ENCODE measurements at places on chromosomes 1 and 21.

DNA sequence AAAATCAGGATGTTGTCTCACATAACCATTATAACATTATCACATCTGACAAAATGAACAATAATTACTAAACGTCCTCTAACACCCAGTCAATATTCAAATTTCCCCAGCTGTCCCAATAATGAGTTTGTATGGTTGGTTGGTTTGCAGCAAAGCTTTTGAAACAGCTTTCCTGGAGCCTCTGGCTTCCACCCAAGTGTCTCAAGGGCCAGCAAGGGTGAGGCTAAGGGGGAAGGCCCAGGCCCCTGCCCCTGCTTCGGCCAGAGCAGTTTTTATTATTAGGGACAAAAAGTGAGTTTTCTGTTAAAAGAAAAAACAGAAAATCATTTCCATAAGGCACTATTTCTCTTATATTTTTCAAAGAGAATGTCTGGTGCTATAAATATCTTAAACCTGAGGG lies 19.1 kb upstream of the AVPR1B start:
- DNase-seq, result no peak

DNA sequence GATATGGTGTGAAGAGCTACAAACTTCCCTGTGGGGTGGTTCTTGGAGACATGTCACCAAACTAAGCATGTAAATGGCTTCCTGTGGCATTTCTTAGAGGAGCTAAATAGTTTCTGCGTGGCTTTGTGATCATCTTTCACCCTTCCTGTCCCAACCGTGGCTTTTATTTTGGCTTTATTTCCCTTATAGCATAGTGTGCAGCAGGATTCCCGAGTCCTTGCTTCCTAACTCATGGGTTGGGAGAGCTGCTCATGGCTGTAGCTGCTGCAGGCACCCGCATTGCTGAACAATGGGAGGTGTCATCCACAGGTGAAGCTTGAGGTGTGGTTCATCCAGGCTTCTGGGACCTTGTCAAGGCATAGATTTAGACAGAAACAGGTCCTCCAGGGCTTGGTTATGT lies 192.0 kb downstream of the SDCCAG8 start:
- no peak for DNase-seq

DNA sequence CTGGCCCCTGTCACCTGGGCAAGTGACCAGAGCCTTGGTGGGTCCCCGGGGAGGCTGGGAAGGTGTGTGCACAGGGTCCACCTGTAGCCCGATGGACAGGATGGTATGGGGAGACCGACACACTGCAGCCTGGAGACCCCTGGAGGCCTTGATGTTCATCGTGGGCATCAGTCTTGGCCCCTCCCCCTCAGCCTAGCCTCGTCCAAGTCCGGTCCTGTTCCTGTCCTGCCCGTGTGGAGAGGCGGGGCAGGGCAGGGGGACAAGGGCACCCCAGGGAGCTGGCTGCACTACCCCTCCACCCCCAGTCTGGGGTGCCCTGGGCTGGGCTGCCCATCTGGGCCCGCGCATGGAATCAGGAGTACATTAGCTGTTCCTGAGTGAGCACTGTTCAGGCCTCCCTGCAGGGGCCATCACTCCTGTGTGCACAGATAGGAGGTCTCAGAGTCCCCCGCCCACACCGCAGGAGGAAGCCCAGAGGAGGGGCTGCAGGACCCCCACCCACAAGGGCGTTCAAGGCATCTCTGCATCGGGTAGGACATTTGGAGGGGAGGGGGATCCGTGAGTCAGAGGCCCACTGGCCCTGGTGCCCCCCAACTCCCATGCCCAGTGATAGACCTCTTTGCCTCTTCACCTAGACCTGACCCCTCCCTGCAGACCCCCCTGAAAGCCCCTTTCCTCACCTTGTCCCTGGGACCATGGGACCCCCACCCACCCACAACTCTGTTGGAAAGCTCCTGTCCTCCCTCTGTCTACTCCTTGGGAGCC lies 63.2 kb downstream of the WNT9A start:
- DNase-seq, result no peak

DNA sequence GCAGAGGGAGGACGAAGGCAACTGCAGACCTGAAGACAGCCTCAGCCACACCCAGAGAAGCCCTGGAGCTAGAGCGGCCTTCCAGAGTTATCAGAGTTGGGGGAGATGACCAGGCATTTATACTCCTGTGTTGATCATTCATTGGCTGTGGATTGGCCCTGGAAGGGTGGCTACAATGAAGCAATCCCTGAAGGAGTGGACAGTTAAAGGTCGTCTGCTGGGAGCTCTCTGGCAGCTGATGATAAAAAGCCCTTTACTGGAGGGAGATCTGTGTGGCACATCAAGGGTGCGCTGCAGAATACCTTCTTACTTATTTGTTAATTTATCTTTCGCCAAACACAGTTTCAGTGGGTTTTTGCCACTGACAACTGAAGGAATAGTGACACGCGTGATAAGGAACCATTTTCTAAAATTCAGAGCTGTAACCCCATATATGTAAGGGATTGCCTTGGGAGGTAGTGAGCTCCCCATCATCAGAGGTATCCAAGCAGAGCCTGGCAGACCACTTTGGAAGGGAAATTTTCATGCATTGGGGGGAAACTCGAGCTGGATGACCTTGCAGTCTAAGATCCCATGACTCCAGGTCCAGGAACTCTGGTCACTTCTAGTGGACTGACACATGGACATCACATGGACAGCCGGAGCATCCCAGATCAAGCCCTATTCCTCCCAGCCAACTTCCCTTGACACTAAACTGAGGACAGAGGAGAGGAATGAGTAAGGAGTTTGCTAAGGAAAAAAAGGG lies 126.4 kb upstream of the GADD45A start:
- no peak for DNase-seq

GRCh38 chr1:33257207-33257771 lies 997 bp downstream of the ZNF362 start:
- DNase-seq, result no peak

DNA sequence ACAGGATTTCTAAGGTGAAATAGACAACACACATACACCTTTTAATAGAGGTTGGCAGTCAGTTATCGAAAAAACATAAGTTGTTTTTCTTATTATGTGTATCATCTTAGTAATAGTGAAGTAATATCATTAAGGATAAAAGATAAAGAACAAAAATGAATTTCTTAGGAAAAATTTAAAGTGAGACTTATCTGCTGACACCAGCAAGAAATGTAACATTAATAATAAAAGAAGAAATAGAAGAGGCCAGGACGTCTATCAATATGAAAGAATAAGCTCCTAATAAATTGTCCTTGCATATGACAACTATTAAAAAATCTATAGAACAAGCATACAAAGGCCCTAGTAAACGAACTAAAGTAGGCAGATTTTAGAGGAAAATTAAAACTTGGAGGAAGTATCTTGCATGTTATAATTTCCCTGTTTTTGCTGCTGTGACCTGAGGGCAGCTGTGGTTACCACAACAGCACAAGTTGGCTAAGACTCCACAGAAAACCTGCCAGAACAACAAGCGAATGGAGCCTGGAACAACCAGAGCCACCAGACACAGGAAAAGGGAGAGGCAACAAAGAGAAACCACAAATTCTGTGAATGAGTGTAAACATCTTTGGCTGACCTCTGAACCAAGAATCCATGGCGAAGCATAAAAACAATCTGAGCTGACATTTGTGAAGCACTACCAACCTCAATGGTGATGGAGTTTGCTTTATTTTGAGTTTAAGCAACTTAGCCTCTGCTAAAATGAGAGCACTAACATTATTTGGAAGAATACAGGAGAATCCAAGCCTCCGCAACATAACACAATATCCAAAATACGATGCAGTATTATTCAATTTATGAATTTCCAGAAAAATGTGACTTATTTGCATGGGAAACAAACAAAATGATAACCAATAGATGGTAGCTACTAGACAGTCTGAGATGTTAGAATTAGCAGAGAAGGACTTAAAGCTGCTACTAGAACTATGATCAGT lies 207.5 kb downstream of the KCNT2 start:
- no peak for DNase-seq

DNA sequence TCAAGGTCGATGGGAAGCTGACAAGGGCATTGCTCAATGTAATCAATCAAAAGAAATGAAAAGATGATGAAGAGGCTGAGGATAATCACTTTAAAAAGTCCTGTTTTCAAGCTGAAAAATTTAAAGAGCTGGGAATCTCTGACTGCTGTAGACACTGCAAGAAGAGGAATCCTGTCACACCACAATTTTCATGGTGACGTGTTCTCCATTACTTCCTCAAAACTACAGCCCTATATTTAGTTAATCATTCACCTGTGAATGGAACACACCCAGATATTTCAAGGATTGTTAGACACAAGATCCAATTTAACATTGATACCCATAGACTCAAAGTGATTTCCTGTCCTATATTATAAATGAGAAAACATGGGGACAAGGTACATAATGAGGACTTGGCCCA lies 1048.3 kb downstream of the AMY1C start:
- DNase-seq, result no peak

DNA sequence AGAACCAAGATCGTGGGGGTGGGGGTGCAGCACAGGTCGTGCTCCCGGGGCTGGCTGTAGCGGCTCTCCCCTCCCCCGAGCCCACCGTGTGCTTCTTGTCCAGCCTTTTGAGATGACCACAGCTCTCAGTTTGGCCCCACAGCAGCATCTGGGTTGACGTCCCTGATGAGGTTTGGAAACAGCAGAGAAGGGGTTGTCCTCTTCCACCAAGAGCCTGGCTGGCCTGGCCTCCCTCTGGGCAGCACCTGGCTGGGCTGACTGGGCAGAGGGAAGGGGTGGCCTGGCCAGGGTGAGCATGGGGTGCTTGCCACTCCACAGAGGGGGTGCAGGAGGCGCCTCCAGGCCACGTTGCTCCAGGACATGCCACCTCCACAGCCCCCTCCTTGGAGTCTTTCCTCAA lies 61.5 kb downstream of the SKI start:
- DNase-seq, result no peak

DNA sequence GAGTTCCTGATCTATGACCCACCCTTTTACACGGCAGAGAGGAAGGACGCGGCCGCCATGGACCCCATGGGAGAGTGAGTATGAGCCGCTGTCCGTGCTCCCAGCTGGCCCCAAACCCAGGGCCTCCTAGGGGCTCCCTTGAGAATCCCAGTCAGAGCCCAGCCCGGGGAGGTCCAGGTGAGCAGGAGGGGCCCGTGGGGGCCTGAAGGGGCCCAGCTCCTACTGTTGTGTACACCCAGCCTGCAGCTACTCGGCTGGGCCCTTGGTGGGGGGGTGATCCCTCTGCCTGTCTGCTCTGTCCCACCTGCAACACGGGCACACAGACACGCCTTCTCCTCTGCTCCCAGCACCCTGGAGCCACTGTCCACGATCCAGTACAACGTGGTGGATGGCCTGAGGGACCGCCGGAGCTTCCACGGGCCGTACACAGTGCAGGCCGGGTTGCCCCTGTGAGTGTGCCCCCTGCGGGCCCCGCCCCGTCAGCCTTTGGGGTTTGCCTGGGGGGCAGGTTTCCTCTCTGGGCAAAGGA lies 28.6 kb upstream of the LRRC3 start:
- no peak for DNase-seq

DNA sequence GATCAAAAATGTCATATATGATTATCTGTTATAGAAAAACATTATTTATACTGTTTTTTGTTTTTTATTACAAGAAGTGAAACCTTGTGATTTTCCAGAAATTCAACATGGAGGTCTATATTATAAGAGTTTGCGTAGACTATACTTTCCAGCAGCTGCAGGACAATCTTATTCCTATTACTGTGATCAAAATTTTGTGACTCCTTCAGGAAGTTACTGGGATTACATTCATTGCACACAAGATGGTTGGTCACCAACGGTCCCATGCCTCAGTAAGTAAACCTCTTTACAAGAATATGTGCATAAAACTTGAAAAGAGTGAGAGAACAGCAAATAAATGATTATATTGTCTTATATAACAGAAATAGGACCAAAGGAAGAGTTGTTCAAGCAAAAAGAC lies 14.5 kb downstream of the CFHR4 start:
- no peak for DNase-seq

DNA sequence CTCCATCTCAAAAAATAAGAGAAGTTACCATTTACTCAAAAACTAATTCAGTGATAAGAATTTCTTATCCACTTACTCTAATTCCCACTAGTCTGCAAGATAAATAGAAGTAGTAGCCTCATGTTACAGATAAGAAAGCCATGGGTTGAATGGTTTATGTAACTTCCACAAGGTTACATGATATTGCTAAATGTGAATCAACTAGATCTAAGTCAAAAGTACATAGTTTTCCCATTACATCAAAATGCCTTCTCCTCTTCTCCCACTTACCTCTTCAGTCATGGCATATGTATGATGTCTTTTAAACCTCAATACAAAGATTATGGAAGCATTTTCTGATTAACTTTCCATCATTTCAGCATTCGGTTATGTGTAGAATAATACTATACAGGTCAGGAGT lies 108.5 kb downstream of the ASH1L start:
- DNase-seq, result no peak

- no peak for DNase-seq
These were observed 113.4 kb upstream of the HOOK1 start for GRCh38 chr1:59701376-59701775.

- no peak for DNase-seq
These were observed 8.6 kb upstream of the MTR start for GRCh38 chr1:236786453-236786852.

GRCh38 chr1:86445919-86446318 lies 21.9 kb downstream of the CLCA2 start:
- DNase-seq, result no peak

- DNase-seq, result no peak
These were observed 704 bp downstream of the ALG6 start for GRCh38 chr1:63368131-63368530.

DNA sequence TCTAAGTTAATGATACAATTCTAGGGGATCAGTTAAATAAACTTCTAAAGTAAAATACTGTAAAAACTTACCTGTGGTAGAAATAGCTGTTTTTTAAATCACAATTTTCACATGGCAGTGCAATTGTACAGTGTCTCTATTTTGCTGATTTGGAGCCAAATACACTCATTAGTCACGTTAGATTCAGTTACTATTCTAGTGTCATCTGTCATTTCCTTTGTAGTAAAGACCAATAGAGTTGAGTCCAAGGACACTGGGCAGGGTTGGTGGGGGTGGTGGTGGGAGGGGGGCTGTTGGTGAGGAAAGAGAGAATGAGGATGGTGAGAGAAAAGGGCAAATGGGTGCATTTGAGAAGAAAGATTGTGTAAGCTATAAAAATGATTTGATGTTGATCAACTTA lies 33.6 kb downstream of the CD55 start:
- DNase-seq, result no peak

DNA sequence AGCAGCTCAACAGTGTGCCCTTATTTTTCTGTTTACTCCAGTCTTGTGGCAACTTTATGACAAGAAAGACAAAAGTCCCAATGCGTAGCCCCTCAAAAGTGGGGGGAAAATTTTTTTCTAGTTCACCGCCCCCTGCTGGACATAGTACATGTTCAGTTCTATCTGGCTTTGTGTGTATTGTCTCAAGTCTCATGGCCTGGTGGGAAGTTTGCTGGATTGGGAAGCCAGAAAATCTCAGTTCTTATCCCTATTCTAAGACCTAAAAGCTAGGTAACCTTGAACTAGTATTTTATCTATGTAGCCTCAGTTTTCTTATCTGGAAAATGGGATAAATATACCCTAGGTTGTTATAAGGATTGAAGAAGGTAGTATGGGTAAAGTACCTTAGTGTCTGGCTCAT lies 55.8 kb upstream of the LDLRAP1 start:
- no peak for DNase-seq
